Stimulated activated CD8-positive, alpha-beta memory T cell treated with anti-CD3 and anti-CD28 coated beads, Interleukin-4, amount 100 ng/mL, for 4 hours (primary cell): ENCODE measurements at places on chromosomes 11 and 22.
A peak's percentile ranks its signal among the peaks of the same experiment; 100 is the strongest.

GRCh38 chr11:7583248-7583647 lies 69.4 kb downstream of the PPFIBP2 start:
- no peak for DNase-seq

- DNase-seq = no peak
Observed at GRCh38 chr11:66277471-66278362, at the start of gene CNIH2. TSS of gene CNIH2 (plus strand) at chr11:66278175. CDS start at chr11:66278457, 282 bp downstream.

DNA sequence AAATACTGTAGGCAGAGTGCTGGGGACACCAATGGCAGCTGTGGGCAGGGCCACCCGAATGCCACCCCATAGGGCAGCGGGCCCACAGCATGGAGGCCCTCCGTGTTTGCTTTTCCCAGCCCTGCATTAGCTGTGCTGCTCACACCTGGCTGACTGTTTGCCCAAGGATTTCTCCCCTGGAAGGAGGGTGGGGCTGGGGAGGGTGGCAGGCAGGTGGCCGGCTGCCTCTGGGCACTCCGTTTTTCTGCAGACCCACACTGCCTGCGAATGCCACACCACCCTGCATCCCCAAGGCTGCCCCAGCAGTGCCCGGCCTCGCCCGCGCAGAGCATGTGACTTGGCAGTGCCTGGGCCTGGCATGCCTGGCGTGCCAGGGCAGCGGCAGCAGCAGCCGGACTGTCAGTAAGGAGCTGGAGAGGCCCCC lies 19.6 kb downstream of the DAGLA start:
- no peak for DNase-seq

GRCh38 chr11:12631651-12632050 lies 42.6 kb upstream of the TEAD1 start:
- no peak for DNase-seq

DNA sequence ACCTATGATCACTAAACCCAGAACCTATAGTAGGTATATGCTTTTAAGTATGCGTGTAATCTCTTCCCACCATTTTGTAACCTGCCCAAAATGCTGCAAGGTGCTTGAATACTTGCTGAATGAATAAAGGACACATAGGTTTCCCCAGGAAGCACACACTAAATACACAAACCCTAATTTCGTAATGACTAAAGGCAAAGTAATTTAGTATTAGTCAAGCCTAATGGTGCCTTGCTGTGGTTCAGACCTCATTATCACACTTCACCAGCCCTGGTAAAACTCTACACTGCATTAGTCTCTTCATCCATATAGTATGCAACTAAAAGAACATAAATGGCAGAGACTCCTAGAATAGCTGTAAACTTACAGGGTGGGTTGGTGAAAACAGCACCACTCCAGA lies 289.0 kb upstream of the PITPNB start:
- DNase-seq = no peak

DNA sequence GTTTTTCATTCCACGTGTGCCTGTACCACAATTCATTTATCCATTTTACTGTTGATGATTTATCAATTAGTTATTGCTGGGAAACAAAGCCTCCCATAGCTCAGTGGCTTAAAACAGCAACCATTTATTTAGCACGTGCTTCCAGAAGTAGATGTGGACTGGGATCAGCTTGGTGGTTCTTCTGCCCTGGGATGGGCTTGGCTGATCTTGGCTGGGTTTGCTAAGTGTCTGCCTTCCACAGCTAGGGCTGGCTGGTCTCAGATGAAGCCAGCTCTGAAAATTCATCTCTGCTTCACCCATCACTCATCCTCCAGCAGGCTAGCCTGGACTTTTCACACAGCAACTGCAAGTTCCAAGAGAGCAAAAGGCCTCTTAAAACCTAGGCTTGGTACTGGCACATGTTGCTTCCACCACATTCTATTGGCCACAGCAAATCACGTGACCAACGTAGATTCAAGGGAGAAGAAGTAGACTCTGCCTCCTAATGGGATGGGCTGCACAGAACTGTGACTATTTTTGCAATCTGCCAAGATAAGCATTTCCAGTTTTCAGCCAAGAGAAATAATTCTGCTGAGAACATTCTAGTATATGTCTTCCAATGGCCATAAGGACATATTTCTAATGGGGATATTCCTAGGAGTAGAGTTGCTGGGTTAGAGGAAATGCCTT lies 124.9 kb downstream of the MN1 start:
- DNase-seq = no peak

DNA sequence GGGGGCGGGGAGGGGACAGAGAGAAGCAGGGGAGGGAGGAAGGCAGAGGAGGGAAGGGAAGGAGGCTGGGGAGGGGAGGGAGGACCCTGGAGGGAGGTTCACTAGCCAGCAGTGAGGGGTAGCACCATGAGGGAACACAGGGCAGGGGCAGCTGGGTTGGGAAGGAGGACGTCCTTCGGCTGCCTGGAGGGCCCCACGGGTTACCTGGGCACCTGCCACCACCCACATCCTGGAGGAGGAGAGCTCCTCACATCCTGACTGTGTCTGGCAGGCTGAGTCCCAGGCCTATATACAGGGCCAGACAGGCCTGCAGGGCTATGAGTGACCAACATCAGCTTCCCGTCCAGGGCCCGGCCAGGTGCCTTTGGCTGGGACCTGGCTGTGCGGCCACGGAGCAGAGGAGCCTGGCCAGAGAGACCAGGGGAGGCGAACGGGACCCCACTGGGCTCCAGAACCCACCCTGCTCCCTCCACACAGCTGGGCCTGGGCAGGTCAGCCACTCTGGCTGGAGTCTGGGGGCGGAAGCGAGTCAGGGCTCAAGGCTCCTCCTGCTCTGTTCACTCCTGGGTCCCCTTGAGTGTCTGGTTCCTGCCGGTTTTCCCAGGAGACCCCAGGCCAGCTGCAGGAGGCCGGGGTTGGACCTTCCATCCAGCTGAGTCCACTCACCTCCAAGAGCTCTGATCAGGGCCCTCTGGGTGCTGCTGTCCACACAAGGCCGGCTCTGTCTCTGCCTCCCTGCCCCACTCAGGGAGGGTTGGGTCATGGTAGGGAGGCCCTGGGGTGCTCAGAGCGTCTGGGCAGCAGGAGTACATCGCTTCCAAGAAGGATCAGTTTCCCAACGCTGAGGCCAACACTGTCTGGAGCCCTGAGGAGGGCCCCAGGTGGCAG lies 677.7 kb downstream of the BRD1 start:
- DNase-seq = no peak

DNA sequence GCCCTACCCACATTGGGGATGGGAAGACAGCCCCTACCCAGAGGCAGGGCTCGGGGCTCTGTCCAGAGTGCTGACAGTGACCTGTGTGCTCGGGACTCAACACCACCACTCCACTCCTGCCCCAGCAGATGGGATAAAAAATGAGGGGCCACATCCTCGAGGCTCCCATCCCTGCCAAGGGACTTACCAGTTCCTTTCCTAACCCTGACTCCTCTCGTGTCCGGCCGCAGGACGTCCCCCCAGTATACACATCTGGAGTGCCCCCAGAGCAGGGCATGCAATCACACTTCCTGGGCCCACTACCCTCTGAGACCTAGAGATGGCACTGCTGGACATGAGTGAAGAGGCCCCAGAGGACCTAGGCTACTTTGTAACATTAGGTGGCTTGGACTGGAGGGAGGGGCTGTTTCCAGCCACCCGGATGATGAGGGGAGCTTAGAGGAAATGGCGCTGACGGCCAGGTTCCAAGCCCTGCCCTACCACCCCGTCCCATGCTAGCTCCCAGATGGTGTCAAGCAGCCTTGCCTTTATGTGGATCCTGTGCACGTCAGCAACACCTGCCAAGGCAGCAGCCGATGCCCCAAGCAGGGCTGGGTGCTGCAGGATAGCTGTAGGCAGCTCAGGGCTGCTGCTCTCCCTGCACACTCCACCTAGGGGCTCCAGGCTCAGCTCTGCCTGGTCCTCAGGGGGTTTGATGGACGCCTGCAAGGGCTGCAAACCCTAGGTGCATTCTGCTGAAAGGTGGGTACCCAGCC lies 86.6 kb downstream of the DGCR2 start:
- DNase-seq = no peak

DNA sequence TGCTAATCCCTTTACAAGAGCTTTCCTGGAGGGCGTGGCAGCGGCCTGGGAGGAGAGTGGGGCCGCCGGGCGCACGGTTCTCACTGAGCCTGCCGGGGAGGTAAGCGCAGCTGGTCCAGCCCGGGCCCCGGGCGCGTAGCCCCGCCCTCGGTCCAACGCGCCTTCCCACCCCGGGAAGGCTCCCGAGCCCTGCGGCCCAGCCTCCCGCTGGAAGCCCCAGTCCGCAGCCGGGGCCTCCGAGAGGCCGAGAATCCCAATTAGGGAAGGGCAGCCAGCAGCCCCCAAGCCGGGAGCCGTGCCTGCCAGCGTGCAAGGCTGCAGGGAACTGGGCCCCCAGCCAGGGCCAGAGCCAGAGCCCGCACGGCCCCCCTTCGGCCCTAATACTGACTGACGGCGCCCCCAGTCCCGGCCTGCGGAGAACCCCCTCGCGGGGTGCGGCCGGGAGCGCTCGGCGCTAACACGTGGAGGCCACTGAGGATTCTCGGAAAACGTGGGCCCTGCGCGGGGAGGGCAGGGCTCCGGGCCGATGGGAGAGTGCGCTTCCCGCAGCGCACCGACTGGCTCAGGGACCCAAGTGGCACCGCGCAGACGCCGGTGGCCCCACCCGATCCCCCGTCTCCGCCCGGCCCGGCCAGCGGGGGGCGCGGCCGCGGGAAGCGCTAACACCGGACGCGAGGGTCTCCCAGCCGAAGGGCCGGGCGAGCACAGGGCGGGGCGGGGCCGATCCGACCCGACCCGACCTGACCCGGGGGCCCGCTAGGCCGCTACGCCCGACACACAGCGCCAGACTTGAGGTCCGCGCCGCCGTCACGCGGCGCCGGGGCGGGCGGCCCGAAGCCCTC lies 5.7 kb downstream of the ZFTA start:
- no peak for DNase-seq

DNA sequence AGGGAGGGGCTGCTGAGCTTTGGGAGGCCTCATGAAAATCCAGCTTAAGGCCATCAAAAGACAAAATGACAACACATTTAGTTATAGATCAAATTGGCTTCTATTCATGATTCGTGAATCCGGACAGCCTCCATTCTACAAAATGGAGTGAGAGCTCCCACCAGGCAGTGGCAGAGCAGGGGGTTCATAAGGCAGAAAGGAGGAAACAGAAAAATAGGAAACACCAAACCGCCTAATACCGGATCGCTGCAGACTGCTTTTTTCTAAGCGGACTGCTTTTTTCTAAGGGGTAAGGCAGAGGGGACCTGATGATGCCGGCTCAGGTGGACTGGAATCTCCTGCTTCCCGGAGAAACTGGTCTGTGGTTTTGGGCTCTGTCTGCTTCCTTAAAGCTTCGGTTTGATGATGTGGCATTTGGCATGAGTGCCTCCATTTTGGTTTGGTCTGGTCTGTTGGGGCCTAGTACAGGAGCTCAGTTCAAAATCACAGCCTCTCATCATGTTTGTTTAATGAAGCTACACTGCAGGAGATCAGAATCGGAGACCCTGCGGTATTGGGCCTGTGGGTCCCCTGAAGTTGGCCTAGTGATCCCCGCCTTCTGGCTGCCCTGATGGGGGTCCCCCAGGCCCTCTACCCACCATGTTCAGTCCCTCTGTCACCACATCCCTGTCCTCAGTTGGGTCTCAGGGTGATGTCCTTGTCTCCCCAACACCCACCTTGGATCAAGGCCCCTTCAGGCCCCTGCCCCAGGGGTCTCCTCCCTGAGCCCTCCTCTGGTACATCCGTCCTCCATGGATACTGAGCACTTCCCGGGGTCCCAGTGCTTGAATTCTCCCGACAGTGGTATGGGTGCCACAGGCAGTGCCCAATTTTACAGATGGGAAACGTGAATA lies 1.2 kb downstream of the ALDH3B1 start:
- no peak for DNase-seq

DNA sequence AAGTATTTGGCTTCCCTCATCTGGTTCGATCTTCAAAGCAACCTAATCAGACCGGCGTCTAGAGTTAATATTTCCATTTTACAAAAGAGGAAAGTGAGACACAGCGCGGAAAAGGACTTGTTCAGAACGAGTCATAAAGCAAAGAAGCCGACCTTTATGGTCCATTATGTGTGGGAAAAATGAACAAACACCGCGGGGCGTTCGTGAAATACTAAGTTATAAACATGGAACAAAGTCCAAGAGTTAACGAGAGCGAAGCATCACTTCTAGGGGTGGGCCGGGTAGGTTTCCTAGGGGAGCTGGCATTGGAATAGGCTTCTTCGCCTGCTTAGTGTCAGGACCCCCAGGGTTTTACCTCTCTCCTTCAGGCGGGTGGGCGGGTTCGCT lies 575 bp downstream of the DUSP18 start:
- no peak for DNase-seq

DNA sequence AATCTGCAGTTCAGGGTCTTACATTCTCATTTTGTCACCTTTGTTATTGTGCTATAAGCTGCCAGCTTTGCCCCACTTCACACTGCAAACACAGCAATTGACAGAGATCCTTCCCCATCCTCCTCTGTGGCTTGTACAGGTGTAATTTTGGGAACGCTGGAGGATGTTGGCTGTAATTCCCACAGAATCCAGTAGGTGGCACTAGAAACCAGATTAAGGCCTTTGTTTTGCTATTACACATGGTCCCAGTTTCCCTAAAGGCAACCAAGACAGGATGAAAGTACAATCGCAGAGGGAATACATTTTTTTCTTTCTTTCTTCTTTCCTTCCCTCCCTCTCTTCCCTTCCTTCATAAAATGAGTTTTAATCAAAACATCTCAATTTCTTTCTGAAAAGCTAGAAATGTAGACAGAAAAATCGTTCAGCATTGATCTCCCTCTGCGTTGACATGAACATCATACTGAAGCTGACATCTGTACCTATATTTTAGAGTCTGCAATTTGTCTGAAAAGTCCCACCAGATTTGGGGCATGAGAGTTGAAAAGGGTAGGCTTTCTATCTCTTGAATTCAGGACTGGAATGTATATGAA lies 21.3 kb upstream of the NELL1 start:
- DNase-seq = peak; percentile 15

DNA sequence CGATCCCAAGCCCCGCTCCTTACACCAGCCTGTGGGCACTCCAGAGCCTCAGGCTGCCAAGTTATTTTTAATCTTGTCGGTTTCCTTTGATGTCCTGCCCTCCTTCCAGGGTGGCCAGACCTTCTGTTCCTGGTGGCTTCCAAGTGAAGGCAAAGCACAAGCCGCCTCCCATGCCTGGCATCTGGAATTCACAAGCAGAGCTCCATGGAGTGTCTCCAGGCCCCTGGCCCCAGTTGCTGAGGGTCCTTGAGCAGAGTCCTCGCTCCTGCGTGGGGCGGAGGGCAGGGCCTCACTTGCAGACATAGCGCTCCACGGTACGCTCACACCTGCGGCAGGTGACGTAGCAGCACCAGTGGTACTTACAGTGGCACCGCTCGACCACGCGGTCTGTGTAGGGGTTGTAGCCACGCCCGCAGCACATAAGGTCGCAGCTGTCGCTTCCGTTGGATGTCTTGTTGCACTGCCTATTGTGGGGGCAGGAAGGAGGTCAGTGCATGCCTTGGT lies 19.5 kb downstream of the WNT11 start:
- DNase-seq = no peak

- DNase-seq = no peak
Observed at GRCh38 chr11:120815319-120816100, 208.4 kb upstream of the TBCEL start.
